ENCODE measurements at places on chromosomes 4 and X.
A peak's percentile ranks its signal among the peaks of the same experiment; 100 is the strongest.

DNA sequence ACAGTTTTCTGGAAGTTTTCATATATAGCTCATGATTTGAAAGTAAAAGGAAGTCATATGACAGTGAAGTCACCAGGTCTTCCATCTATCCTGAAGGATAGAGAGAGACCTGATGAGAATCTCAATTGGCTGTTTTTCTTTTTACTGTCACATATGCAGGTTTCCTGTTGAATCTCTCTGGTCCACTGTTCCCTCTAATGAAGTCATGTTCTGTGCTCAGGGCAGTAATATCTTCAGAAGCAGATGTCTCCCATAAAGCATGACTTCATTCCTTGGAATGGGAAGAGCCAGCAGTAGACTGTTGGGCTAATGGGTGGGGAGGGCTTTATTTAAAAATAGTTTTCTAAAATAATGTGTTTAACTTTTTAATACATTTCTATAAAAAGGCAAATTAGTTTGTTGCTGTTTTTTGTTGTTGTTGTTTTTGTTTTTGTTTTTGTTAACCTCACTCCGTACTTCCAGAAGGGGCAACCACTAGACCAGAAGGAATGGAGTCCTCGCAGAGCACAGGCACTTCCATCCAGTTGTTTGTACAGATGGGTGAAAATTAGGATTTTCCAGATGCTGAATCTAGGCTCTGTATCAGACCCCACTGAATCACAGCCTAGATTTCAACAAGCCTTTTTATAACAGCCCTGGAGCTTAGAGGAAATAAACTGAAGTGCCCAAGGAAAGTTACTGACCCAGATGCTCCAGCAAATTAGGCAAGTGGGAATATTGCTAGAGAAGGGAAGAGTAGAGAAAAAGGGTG, 54.2 kb downstream of the AWAT2 start:
- no peak for DNase-seq

DNA sequence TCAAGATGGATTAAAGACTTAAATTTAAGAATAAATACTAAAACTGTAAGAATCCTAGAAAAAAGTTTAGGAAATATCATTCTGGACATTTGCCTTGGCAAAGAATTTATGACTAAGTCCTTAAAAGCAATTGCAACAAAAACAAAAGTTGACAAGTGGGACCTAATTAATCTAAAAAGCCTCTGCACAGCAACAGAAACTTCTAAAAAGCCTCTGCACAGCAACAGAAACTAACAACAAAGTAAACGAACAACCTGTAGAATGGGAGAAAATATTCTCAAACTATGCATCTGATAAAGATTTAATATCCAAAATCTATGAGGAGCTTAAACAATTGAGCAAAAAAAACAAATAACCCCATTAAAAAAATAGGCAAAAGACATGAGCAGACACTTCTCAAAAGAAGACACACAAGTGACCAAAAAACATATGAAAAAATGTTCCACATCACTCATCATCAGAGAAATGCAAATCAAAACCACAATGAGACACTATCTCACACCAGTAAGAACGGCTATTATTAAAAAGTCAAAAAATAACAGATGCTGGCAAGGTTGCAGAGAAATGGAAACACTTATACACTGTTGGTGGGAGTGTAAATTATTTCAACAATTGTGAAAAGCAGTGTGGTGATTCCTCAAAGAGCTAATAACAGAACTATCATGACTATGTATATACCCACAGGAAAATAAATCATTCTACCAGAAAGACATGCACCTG, 5.5 kb upstream of the OPRPN start:
- DNase-seq = no peak

DNA sequence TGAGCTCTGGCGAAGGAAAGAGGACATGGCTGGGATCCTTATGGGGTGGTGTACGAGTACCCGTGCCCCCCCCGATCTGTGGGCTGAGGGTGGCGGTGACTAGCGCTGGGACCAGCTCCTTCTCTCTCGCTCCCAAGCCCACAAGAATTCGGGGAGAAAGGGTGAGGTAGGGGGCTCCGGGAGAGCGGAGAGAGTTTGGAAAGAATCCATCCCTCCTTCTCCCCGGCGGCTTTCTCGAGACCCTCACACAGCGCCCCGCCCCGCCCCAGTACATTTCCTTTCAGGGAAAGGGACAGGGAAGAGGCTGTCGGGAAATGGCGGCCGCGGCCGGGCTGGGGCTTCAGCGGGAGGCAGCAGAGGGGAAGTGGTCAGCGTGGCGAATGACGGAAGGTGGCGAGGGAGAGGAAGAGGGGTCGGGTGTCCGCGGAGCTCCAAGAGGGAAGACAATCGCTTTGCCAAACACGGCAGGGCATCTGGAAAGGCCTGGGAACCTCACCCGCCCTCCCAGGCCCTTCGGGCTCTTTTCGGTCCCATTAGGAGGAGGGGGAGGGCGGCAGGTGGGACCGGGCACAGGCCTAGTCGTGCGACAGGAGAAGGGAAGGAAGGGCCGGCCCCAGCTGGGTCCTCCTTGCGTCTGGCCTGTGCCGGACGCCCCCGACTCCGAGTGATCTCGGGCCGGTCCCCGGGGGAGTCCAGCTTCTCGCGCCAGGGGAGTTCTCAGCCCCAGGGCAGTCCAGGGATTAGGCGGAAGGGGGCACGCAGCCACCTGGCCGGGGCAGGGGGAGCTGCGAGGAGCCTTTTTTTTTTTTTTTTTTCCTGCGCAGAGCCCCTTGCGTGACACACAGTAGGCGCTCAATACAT, 10.2 kb downstream of the HNRNPH2 start:
- DNase-seq = peak; percentile 39

DNA sequence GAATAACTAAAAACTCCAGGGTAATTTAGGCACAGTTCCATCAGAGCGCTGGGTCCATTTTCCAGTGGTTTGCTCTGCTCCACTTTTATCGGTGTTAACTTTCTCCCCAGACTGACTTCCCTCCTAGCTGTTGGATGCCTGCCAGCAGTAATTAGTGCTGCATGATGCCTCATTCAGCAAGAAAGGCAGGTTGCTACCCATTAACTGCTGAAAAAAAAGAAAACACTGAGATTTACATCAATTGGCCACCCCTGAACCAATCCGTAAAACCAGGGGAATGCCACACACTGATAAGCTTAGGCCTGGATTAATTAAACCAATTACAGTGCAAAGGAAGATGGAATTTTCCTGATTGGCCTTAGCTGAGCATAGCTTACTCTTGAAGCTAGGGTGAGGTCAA, 182.4 kb upstream of the CXXC4 start:
- DNase-seq = no peak

GRCh38 chr4:111546881-111547280, 598.4 kb upstream of the FAM241A start:
- DNase-seq = no peak

GRCh38 chr4:94115687-94116086, 92.0 kb upstream of the SMARCAD1 start:
- no peak for DNase-seq

GRCh38 chr4:168755598-168756477, 254.2 kb downstream of the CBR4 start:
- no peak for DNase-seq

DNA sequence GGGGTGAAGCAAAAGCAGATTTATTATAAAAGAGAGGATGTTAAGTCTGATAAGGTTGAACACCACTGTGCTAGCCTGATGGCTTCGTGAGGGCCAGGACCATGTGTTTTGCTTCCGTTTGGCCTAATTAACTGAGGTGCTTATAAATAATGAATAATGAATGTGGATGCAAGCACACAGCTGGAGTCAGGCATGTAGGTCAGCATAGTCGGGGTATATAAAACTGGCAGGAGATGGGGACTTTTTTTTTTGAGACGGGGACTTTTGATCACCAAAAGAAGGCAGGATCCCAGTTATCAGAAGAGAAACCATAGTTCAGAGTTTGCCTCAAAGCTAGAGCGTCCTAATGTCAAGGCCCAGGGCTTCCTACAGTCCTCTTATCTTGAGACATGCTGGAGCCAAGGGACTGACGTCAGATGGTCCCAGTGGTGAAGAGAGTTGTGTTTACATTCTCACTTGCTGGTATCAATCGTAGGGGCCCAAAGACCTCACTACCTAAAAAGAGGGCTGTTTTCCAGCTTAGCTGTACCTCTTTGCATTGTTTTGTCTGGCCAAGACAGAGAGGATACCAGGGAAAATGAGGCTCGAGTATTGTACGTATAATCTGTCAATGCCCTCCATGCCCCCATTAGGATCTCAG, 50.4 kb downstream of the RTL9 start:
- DNase-seq = no peak

GRCh38 chr4:119286377-119287002, 35.4 kb downstream of the FABP2 start:
- no peak for DNase-seq

- no peak for DNase-seq
Measured at GRCh38 chr4:83408908-83409307, 46.7 kb downstream of the HELQ start.

DNA sequence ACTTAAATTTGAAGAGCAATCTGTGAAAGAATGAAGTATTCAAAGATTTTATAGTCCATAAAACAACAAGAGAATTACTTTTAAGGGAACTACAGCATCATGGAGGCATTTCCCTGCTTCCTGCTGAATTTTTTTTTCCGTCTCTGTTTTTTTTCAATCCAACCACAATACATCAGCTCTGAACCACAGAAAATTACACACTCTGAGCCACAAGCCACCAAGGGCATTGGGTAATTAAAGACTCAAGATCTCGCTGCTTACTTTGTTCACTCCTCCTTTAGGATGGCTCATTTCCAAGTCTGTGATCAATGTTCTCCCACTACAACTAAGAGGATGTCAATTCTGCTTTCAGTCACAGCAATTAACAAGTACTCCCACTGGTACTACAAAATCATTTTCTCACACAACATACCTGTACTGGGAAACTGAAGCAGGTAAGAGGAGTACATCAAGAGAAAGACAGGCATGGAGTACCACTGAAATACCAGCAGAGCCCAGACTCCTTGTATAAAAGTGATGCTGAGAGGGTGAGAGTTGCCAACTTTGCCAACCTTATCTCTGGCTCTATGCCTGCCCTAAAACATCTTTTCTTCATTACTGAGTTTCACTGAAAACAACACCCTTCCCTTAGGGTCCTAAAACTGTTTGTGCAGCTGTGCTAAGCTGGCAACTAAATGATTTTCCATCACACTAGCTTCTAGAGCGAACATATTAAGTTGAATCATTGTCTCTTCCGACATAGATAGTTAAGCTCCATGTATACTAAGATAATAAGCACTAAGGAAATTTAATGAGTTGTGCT, 105.8 kb upstream of the MAGEB18 start:
- no peak for DNase-seq

- DNase-seq = no peak
Measured at GRCh38 chr4:7037425-7037824, 5.7 kb upstream of the TADA2B start.

- no peak for DNase-seq
Measured at GRCh38 chrX:124085063-124085462, 123.6 kb downstream of the STAG2 start.

DNA sequence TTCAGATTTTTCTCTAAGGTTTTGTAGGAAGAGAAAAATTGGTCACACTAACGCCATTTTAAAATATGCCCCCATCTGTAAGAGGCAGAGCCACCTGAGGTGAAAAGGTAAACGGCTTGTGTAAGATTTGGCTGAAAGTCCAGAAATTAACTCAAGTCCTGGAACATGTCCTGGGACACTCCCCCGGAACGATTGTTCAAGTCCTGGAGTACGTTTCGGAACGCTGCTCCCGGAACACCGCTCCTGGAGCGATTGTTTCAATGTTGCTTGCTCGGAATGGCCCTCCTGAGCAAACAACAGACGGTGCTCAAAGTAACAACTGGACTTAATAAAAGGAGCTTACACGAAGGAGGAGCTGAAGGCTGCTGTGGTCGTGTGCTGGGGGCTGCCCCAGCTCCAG, 796.5 kb upstream of the SLIT2 start:
- no peak for DNase-seq

GRCh38 chr4:22897520-22898108, 204.9 kb downstream of the GBA3 start:
- DNase-seq = peak; percentile 1

DNA sequence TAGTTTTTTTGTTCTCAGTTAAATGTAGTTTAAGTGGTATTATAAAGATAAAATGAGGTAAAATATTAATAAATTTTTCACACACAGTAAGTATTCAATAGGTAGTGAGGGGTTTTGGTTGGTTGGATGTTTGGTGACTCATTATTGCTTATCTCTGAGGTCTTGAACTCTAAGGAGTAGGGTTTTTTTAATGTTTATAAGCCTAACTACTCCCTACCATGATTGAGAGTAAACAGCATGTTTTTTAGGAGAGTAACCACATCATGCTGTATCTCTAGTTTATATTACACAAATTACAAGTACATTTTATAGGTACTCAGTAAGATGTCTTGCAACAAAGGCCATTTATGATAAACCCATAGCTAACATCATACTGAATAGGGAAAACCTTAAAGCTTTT, 181.6 kb downstream of the MAPK10 start:
- DNase-seq = no peak

- no peak for DNase-seq
Measured at GRCh38 chr4:45803994-45804393, 319.9 kb downstream of the GABRG1 start.

DNA sequence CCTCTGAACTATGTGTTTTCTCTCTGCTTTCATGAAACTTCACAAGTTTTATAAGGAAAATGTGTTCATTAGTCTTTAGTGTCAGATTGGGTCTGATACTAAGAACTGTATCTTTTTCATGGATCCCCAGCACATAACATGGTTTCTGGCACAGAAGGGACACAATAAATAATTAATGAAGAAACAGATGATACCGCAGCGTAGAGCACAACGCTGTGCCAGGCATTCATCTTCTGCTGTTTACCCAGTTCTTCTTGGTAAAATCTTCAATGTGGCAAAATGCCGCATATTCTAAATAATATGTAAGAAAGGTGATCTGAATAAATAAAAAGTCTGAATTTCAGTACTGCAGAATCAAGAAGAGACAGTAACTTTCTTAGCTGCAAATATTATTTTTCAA, 12.3 kb downstream of the SCARB2 start:
- DNase-seq = no peak

GRCh38 chr4:100169491-100170485, 20.5 kb downstream of the DDIT4L start:
- no peak for DNase-seq

GRCh38 chr4:67929426-67929825, 33.9 kb downstream of the TMPRSS11A start:
- DNase-seq = no peak

DNA sequence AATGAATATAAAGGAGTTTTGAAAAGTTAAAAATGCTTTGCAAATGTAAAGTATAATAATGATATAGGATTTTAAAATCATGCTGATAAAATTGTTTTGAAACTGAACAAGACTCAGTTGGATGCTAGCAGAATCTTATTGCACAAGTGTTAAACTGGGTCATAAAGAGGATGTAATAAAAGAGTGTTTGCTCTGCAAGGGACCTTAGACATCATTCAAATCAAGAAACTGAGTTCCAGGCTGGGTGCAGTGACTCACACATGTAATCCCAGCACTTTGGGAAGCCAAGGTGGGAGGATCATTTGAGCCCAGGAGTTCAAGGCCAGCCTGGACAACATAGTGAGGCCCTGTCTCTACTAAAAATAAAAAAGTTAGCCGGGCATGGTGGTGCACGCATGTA, 27.5 kb upstream of the DUSP21 start:
- DNase-seq = no peak

DNA sequence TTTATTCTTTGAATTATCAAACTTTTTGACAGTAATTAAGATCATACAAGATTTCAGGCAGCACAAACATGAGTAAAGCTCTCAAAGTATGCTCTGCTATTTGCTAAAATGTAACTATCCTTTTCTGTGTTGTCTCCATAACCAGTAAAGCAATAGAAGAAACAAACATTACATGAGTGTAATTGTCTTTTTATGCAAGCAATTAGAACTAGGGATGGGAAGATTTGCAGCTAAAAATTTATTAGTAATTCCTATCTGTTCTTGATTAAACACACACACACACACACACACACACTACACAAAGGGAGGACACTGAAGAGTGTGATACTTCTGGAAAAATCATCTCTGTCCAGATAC, 512.9 kb downstream of the FAT4 start:
- DNase-seq = no peak
